ENCODE measurements at places on chromosomes 12 and 14.

DNA sequence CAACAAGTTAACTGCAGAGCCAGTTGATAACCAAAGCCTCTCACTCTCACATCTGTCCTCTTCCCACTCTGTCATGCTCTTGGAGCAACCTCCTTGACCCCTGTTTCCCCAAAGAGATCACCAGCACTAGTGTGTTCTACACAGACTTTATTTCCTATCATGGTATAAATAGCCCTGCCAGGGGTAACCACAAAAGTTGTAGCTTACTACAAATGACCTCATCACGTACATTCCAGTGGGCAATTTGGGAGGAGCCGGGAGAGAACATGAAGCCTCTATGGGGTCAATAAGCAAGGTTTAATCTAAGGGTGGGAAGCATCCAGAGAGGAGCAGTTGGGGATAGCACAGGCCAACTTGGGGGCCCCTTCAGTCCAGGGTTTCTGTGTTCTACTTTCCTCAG is 186.5 kb downstream of the KCNA5 start:
- DNase-seq = no peak

DNA sequence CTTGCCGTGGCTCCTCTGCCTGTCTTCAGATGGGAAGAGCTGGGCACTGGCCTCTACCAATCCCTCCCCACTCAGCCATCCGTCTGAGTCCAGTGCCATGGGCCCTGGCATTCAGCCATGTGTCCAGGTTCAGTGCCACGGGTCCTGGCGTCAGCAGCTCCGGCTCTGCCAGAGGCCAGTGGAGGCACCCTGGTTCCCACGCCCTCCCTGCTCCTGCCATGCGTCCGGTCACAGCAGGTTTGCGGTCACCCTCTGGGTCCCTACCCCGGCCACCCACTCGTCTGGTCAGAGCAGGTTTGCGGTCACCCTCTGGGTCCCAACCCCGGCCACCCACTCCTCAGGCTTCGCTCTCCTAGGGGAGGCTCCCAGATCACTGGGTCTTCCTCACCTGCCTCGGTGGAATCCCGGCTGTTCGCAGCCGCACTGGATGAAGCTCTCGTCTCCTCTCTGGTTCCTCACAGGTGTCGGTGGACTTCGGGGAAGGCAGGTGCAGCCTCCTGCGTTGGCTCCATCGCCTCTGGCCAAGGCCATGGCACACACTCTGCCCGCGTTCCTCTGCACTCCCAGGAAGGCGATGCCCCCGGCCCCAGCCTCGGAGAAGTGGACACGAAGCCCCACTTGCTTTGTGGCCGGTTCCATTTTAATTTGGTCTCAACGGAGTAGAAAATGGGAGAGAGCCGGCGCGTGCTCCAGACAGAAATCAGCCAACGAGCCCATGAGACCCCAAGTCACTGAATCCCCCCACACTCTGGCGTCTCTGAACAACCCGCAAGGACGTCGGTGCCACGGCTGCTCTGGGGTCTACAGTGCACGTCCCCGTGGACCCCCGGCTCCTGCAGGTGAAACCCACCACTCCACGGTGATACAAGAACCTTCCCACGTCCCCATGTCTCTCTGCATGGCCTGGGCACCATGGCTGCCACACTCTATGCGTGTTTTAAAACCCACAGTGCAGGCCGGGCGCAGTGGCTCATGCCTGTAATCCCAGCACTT is 47.8 kb upstream of the FBRSL1 start:
- DNase-seq = no peak

- no peak for DNase-seq
Measured at GRCh38 chr14:99127651-99128167, 144.3 kb downstream of the BCL11B start.

DNA sequence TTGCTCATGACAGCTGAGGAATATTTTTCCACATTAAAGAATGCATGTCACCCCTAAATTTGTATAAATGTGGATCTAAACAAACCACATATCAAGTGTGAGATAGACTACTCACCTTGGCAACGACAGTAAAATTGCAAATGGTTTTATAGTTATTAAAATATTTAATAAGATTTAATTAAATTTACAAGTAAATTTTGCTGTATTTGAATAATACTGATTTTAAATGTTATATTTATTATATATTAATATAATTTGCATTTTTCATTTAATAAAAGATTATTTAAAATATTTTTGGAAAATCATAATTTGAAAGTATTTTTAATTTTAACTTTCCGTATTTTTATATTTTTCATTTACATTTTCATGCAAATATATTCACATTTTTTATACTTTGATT is 53.4 kb downstream of the SERPINA3 start:
- no peak for DNase-seq

DNA sequence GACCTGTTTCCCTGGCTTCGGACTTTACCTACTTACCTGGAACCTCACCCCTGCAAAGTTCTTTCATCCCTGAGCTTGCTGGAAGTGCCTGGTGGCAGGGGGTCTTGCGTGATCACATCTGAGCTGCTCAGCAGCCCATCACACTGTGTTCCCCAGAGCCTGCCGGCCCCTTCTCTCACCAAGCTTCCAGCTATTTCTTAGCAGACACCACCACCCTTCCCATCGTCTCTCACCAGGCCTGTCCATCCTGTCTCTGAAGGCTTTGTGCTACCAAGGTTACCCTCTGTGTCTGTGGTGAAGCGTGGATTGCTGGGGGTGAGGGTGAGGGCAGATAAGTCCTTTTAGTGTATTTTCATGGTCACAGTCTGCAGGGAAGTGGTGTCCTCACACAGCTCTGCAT is 78.8 kb upstream of the NRXN3 start:
- DNase-seq = no peak

GRCh38 chr12:4992871-4993270 is 50.8 kb upstream of the KCNA5 start:
- no peak for DNase-seq

DNA sequence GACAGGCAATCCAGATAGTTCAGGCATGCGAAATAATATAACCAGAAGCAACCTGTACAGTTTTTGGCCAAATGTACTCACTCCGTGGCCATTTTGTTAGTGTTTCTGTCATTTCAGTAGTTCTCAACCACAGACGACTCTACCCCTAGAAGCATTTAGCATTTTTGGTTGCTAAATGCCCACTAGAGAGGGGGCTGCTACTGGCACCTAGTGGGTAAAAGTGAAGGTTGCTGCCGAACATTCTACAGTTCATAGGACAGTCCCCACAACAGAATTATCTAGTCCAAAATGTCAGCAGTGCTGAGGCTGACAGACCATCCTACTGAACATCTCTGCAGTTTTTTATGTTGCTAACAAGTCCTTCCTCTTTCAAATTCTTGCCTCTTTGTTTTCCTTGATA is 107.4 kb downstream of the TSHR start:
- DNase-seq = no peak

- DNase-seq = no peak
Measured at GRCh38 chr14:65351493-65352194, 60.9 kb upstream of the FUT8 start.
